ENCODE measurements at places on chromosomes 6 and 20.

DNA sequence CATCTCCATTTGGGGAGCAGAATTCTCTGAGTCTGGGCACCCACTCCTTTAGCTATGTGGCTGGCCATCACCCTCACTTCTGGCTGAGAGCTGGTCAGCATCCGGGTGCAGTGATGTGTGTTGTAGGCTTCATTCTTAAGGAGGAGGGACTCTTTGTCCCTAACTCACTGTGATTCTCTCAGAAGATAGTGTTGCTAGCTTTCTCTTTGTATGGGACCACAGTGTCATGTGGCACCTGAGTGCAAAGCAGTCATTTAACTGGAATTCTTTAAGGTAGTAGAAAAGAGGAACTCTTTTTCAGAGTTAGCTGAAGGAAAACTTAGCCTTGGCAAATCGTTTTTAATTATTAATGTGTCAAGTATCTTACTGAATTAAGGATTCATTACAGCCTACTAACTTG is 165.9 kb downstream of the JARID2 start:
- no peak for DNase-seq

DNA sequence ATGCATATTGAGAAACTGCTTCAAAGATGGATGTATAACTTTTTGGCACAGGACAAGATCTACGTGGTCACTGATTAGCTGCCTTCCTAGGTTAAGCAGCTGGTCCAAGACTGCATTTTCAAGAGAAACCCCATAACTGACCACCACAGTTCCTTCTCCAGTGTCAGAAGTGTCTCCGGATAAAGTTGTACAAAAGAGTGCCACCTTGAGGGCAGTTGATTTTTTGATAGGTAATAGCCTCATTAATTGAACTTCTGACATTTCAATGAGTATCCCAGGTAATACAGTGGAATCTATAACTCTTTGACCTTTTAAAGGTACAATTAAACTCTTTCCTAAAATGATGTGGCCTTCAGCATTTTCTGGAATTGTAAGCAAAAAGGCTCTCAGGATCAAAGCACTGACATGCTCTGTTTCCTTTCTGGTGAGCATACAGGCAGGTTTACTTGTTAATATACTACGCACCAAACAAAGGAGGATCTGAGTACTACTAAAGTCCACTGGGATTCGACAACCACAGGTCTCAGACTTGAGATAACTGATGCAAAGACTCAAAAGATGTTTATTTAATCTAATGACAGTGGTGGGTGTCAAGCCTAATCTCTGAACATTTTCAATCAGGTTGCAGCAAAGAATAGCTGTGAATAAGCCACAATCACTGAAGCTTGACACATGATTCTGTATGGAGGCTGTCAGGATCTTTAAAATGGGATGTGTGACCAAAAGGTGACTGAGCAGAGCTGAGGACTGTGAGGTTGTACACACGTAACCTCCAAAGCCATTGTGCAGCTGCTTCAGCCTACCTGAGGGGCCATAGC is 21.2 kb downstream of the MKKS start:
- DNase-seq: no peak

DNA sequence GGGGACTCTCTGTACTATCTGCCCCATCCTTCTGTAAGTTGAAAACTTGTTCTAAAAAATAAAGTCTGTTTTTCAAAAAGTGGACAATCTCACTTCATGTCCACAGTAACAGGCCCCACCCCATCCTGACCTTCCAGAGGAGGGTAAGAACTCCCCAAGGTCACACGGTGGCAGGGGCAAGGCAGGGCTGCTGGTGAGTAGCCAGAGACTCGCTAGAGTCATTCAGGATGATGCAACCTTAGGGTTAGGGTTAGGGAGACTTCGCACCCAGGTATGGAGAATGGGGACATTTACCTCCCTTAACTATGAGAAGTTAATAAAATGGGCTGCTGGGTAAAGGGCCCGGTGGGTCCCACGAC is 15.4 kb downstream of the PEDS1 start:
- no peak for DNase-seq

DNA sequence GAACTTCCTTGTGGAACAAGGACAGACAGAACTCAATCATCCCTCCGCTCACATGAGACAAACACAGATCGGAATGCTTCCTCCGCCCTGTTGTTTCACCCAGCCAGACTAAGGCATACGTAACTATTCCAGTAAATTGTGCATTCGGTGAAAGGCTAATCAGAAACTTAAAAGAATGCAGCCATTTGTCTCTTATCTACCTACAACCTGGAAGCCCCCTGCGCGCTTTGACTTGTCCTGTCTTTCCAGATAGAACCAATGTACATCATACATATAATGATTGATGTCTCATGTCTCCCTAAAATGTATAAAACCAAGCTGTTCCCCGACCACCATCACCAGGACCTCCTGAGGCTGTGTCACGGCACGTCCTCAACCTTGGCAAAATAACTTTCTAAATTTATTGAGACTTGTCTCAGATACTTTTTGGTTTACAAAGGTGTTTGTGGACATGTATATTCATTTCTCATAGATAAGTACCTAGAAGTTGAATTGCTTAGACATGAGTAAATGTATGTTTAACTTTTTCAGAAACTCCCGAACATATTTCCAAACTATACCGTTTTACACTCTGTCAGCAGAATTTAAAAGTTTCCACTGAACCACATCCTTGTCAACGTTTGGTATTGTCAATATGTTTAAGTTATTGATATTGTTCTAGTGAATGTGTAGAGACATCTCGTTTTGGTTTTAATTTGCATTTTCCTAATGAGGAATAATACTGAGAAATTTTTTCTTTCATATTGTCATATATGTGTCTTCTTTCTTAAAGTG is 197.6 kb upstream of the THBS2 start:
- DNase-seq: no peak

GRCh38 chr6:105359419-105360370 is 43.2 kb downstream of the PREP start:
- DNase-seq: no peak

- DNase-seq: peak; percentile 76
Measured at GRCh38 chr6:34476447-34476846, 10.6 kb downstream of the PACSIN1 start.
